ENCODE measurements at places on chromosomes 2 and 18.
A peak's percentile ranks its signal among the peaks of the same experiment; 100 is the strongest.

- DNase-seq = no peak
Measured at GRCh38 chr18:37419866-37420265, 145.7 kb downstream of the CELF4 start.

DNA sequence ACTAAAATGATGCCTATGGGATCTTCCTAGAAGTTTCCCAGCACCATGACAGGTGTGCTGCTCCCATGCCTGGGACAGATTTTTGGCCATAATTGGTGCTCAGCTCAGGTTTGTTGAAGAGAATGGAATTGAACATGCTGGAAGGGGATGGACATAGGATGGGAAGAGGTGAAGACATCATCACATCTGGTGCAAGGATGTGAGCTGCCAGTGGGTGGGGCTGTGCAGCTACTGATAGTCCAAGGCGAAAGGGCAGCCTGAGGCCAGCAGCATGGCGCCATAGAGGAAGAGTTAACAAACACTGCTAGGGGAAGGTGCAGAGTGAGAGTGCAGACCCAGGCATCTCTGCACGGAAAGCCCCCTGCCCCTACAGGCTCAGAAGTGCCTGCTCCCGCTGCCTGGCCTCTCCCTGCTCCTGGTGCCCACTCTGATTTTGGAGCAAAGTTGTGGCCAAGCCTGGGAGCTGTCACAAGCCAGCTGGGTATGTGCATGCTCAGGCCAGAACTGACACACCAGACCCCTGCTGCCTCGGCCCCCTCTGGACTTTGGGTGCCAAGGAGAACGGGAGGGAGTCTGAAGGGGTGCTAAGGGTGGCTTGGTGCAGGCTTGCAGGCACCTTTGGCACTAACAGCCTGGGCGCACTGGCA, 178.6 kb downstream of the ZBTB7C start:
- DNase-seq = no peak

GRCh38 chr2:113164930-113165585, 8.7 kb upstream of the PSD4 start:
- DNase-seq = no peak

DNA sequence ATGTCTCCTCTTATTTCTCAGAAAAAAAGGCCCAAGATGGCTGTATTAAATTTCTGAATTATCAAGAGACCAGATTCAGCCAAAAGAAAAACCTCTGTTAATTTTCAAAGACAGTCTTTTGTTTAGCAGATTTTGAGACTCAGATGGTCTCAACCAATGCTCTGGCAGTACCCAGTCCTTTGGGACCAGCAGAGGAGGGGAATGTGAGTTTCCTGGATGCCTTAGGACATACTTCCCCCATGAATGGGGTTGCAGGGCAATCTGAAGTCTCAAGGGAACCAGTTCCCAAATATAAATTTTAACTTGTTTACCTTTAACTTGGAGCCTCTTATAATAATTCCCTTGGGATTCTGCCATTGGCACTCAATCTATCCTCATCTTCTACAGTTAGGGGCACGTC, 107.8 kb upstream of the ZNF521 start:
- no peak for DNase-seq

- DNase-seq = no peak
Measured at GRCh38 chr2:22290909-22291473, 1094.0 kb upstream of the KLHL29 start.

- no peak for DNase-seq
Measured at GRCh38 chr2:234879671-234880455, 72.0 kb upstream of the SH3BP4 start.

- no peak for DNase-seq
Measured at GRCh38 chr2:232117413-232117812, 155.9 kb downstream of the DIS3L2 start.

GRCh38 chr2:226213717-226214116, 585.9 kb downstream of the IRS1 start:
- no peak for DNase-seq

DNA sequence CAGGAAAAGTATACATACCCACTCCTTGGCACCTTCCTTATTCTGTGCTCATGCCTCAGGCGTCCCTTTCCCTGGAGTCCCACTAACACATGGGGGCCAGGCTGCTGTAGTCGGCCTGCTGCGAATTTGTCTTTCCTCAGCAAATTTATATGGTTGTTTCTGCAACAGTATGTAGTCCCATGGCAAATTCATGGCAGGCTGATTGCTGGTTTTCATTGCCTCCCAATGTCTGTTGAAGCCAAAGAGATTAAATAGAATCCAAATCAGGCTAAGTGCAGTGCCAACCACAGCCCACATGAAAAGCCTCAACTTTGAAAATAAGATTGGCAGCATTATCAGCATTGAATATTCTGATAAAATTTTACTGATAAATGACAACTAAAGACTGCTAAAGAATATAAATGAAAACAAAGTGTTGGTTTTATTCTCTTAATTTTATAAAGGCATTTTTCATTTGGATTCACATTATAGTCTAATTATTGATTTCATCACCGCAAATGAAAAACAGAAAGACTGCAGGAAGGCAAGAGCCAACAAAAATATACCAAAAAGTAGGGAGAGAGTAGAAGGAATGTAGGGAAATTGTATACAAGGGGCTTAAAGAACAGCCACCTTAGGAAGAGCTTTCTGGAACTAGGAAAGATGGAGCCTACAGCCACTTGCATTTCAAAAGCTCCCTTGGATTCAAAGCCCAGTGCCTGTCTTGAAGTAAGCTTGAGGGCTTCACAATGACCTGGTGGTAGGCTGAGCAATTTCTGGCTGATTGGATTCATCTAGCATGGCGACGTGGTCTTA, 283.7 kb upstream of the MMADHC start:
- DNase-seq = no peak

DNA sequence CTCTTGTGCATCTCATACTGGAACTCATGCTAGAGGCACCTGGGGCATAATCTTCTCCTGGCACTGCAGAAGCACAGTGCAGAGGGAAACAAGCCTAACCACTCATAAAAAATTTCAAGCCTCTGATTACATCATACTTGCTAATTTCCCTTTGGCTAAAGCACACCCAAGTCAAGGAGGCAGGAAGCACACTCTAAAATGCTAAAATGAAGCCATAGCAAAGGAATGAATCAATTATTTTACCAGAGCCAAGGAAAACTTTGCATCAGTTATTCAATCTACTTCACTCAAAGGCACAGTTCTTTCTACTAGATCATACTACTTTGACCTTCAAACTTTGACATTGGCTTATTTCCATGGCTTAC, 79.6 kb upstream of the SPOPL start:
- DNase-seq = peak; percentile 58

GRCh38 chr2:156687715-156688114, 251.5 kb downstream of the GPD2 start:
- DNase-seq = no peak

DNA sequence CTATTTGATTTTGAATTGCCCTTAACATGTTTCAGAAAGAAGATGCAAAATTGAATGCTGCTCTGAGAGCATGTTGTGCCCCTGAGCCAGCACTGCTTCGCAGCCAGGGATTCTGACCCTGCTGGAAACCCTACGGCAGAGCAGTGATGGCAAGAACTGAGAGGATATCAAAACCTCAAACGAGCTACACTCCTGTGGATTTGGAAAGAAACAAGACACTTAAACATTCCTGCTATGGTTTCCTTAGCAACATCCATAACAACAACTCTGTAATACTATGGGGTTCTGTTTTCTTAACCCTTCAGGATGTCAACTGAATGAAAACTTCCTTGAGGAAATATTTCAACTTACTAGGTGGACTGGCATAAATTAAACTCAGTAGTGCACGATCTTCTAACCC, 649.1 kb downstream of the NYAP2 start:
- DNase-seq = peak; percentile 6

Measured in SK-N-MC (cell line).